ENCODE measurements at places on chromosomes 2 and 18.
A peak's percentile ranks its signal among the peaks of the same experiment; 100 is the strongest.

DNA sequence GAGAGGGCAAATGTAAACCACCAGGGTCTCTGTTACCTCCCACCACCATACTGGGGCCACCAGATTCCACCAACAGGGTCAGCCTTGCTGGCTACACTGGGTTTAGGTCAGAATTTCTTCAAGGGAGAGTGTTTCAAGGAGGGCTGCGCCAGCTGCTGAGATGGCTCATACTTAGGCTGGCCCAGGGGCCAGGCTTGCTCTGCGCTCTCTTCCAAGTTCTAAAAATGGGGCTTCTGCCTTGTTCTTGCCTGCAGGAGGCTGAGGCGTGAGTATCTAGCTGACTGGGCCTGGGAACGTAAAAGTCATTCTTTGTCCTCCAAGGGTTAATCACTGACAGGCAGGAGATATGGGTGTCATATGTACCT is 28.1 kb downstream of the MRPL33 start:
- no peak for DNase-seq

GRCh38 chr18:41886126-41886807 is 68.8 kb upstream of the PIK3C3 start:
- no peak for DNase-seq

- no peak for DNase-seq
These were observed 103.9 kb upstream of the COL3A1 start for GRCh38 chr2:188870289-188870688.

- DNase-seq, result peak; percentile 42
These were observed at the start of gene ALKAL2 for GRCh38 chr2:287911-288757. TSS of gene ALKAL2 (minus strand) at chr2:288091. CDS start at chr2:287835, 256 bp downstream.

- DNase-seq, result no peak
These were observed 210.9 kb downstream of the NDUFA10 start for GRCh38 chr2:239814116-239814860.

Measured in mesendoderm (in vitro differentiated cells).